Hematopoietic multipotent progenitor cell (in vitro differentiated cells): ENCODE measurements at places on chromosomes 3 and 15.

DNA sequence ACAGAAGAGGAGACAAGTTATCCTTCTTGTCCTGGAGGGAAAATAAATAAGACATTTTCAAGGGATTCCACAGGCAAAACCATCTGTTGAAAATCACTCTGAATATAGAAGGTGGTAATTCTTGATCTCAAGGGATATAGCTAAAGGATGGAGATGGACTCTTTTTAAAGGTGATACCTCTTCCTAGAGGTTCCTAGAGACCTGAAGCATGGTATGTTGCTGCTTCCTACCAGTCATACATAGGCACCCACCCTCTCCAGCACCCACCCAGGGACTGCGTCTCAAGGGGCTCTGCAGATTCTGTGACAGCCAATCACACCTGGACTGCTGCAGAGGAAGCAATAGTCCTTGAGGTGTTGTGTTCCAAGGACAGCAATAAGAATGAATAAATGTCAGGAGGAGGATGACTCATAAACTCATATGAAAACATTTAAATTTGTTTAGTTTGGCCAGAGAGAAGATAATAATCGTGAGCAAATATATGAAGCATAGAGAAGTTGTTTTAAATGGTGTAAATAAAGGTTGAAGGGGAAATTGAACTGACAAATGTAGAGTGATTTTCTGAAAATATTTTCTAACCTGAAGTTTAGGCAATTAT, 741.6 kb upstream of the CBLB start:
- no peak for DNase-seq

- no peak for DNase-seq
These were observed 26.2 kb downstream of the PCSK6 start for GRCh38 chr15:101463270-101463669.

GRCh38 chr3:53195602-53196574, 34.9 kb downstream of the PRKCD start:
- peak; percentile 53 for DNase-seq

- DNase-seq = no peak
These were observed 13.9 kb upstream of the PAQR9 start for GRCh38 chr3:142977399-142977728.

DNA sequence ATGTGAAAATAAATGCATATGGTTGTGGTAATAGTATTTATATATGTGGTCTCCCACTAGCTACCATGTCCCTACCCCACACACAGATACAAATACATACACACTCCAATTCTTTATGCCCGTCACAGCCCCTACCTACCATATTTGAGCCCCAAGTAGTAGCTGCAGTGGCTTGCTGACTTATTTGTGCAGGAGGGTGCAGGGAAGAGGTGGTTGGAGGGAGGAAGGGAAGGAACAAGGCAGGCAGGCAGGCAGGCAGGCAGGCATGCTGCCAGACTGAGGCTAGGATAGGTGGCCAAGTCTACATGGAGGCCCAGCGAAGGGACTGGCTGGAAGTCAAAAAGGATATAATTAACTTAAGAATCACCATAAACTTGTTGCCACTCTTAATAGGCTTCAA, 82.9 kb downstream of the SCN11A start:
- DNase-seq = no peak

GRCh38 chr3:71156062-71156665, 427.4 kb downstream of the FOXP1 start:
- no peak for DNase-seq

DNA sequence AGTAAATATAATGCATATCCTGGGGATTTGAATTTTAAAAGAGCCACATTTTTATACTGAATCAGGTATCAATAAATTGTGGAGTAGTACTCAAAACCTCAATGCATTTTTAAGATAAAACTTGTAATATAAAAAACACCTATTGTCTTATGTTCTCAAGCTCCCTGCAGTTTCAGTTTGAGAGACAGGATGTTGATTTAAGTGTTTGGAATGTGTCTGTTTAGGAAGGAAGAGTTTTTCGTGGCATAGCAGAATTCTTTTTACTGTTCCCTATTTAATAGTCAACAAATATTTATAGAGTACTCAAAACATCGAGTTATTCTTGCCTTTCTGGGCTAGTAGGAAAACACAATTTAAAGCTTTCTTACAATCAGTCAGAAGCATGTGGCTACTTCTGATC, 146.1 kb upstream of the BCHE start:
- no peak for DNase-seq

DNA sequence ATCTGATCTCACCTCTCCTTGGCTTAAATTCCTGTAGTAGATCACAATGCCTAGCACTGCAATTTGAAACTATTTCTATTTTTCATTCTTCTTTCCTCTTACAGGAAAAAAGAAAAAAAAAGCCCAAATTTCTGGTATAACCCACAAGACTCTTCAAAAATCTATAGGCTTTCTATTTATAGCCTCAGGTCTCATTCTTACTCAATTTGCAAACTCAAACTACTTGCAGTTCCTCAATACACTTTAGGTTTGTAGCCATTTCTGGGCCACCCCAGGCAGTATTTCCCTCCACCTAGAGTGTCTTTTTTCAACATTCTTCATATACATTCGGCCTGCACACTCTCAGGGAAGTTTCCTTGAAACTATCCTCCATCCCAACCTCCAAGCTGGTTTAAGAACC, 169.0 kb downstream of the TBC1D5 start:
- no peak for DNase-seq

DNA sequence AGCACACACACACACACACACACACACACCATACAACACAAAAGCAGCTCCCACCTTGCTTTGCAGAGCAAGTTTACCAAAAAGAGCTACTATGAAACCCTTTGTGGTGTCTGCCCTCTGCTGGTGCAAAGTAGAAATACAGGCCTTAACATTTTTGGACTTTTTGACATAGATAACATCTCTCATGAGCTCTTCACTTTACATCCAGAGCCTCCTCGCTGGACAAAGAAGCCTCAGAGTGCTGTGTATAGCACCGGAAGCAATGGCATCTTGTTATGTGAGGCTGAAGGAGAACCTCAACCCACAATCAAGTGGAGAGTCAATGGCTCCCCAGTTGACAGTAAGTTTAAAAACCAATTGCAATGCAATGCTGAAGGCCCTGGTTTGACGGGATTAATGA, 157.9 kb downstream of the CHL1 start:
- DNase-seq = no peak

DNA sequence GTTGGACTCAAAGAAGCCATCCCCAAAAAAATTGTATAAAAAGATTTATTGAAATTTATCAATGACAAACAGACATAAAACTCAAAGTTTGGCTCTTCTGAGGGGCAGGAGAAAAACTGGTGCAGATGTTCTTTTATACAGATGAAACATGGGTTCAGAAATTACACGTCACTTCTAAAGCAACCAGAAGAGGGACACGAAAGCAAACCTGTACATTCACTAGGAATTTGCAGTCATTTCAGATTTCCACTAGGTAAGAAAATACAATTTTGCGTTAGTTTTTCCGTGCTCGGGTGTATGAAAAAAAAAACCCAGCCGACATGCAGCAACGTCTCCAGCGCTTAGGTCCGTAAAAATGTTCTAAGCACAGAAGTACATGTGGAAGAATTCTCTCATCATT, 41.8 kb downstream of the ANP32A start:
- DNase-seq = peak; percentile 46

GRCh38 chr15:44289259-44289790, 806 bp downstream of the GOLM2 start:
- DNase-seq = no peak

DNA sequence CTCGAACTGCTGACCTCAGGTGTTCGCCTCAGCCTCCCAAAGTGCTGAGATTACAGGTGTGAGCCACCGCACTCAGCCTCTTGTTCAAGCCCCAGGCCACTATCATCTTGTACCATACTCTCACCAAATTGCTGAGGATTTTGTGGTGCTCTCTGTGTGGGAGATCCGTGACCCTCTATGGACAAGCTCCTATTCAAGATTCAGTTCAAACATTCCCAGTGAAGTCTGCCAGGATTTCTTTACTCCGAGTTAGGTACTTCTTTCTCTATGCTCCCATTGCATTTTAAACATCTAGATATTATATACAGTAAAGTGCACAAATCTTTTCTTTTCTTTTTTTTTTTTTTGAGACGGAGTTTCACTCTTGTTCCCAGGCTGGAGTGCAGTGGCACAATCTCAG, 856 bp upstream of the TM4SF19 start:
- no peak for DNase-seq

DNA sequence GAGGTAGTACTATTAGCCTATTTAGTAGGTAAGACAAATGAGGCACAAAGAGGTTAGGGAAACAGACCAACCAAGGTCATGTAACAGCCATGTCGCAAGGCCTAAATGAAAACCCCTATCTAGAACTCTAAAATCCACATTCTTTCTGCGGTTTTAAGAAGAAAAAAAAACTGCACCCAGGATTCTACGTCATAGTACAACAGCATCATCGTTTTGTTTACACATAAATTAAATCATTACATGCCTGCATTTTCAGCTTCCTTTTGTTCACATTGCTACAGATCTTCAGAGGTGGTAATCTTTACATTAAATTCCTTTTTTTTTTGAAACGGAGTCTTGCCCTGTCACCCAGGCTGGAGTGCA, 548 bp upstream of the PSMD6 start:
- DNase-seq = no peak

GRCh38 chr15:69855258-69856000, 242.3 kb downstream of the TLE3 start:
- no peak for DNase-seq

- no peak for DNase-seq
These were observed 10.3 kb upstream of the CDV3 start for GRCh38 chr3:133563186-133563591.

- no peak for DNase-seq
These were observed 117.7 kb downstream of the GBE1 start for GRCh38 chr3:81643721-81644120.

- peak; percentile 54 for DNase-seq
These were observed 4.0 kb downstream of the GCSAM start for GRCh38 chr3:112128843-112129727.

- DNase-seq = no peak
These were observed 619.0 kb downstream of the MECOM start for GRCh38 chr3:169044331-169045113.
